ENCODE measurements at places on chromosomes 3 and 15.

DNA sequence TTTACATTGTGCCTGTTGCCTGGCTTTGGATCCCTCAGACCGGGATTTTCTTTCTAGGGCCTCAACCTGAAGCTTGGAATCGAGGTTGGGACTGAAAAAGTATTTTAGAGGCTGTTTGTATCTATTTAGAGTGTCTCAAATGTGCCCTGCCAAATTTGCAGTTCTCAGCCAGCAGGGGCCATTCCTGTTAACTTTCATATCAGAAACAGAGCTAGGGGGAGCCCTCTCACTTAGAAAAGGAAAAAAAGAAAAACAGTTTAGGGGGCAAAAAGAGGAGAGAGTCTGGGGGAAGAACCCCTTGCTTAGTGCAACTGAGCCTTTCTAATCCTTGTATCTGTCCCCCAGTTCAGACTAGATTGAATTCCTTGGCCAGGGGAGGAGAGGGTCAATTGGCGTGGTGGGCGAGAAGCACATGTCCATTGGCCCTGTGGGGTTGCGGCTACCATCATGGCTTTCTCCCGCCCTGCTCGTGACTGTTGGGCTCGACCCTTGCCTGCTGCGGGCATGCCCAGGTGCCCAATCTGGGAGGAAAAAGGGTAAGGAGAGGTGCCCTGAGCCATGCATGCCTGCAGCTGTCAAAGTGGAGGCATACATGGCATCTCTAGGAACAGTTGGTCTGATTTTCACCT, 101.6 kb downstream of the CFAP44 start:
- no peak for DNase-seq

GRCh38 chr15:68421115-68421551, 10.8 kb downstream of the ITGA11 start:
- no peak for DNase-seq

DNA sequence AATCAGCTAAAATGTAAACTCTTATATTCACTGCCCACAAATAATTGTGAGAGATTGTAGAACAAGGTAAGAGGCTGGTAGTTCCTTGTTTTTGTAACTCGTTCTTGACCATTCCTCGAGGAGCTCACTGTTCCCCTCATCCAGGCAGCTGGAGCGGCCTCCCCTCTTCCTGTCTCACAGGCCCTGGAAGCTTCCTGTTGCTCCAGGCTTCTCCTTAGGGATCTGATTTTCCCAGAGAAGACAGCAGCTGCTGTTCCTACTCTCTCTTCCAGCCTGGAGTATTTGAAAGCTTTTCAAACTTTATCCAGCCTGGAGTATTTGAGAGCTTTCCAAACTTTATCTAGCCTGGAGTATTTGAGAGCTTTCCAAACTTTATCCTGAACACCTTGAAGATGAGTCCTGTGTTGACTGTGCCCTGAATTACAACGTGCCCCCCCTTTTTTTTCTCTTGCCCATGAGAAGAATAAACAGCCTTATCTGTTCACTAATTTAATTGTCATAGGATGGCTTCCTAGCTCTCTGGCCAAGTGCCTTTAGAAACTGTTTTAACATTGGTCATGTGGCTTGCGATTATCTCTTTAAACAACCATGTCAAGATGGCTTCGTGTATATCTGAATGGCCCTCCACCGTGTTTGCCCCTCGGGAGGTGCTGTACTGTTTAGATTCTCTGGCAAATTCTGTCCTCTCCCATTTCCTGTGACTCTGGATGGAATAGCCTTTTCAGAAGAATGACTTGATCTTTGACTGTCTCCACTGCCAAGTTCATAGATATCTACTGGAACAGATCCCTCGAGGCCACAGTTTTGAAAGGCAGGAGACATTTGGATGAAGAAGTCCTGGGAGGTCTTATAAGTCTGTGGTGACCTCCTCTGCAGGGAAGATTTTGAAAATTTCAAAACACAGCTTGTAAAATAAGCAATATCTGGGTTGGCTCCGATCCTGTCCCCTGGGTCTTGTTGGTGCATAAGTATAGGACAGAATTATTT, 4.8 kb downstream of the ADAMTSL3 start:
- no peak for DNase-seq

DNA sequence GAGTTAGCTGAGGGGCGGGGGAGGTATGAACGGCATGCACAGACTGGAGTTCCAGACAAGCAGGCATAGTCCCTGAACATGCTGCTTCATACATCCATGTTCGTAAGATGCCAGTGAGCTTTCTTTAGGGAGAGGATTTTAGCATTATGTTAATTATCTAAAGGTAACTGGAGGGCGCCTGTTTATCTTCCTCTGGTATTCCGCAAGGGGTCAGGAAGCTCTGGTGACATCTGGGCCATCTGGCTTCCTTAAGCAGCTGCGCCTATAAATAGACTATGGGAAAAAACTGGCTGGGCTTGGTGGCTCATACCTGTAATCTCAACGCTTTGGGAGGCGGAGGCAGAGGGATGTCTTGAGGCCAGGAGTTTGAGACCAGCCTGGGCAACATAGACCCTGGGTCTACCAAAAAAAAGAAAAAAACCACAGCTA, 1.5 kb upstream of the FBXO22 start:
- no peak for DNase-seq

- no peak for DNase-seq
Observed at GRCh38 chr3:110738531-110738930, 333.1 kb upstream of the NECTIN3 start.

- DNase-seq: no peak
Observed at GRCh38 chr3:27971600-27971999, 249.5 kb upstream of the EOMES start.

GRCh38 chr15:29921130-29921601, 98.9 kb upstream of the TJP1 start:
- DNase-seq: no peak

DNA sequence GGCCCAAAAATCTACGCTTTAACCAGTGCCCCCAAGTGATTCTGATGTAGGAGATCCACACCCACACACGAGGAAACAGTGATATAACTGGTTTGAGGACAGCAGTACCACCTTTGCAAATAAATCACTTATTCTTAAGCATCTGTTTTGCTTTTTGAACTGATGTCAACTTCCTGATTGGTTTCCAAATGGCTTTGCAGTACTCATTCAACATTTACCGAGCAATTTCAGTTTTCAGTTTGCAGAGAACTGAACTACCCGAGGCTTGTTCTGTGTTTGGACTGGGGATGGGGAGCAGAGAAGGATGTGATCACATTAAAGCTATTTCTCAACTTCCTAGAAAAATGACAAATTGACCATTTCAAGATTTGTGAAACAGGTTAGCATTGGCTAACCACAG, 1.1 kb upstream of the GYG1 start:
- no peak for DNase-seq

DNA sequence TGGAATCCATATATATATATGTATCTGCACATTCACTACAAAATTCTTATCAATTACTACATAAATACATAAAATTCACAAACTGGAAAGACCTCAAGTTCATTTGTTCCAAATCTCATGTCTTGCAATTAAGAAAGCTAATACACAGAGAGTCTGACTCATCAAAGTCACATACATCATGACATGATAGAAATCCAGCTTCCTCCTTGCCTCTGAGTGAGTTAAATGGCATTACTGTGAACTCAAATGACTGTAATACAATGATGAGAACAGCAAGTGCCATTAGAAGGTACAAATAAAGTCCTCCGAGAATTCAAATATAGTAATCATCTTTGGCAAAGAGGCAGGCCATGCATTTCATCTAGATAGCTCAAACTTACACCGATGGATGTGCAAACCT, 55.1 kb upstream of the AGTR1 start:
- no peak for DNase-seq

GRCh38 chr3:100227511-100227921, 33.3 kb upstream of the TBC1D23 start:
- DNase-seq: no peak

DNA sequence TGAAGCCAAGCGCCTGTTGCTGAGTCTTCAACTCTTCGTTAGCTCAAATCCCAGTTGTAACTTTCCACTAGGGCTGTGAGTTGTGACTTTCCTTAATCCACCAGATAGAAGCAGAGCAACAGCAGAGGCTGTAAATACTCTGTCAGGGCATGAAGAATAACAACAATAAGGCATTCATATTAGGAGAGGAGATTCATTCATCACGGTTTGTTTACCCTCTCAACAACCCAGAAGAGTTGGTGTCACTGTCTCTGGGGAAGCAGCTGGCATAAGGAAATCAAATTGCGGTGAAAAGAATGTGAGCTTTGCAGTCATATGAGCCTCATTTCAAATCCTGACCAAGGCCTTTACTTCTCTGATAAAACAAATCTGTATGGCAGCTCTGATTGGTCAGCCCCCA, 184.8 kb downstream of the SHQ1 start:
- DNase-seq: no peak

GRCh38 chr3:185739264-185739701, 85.6 kb downstream of the IGF2BP2 start:
- DNase-seq: no peak

GRCh38 chr3:122985539-122985938, 42.0 kb downstream of the SEMA5B start:
- DNase-seq: no peak

- peak; percentile 40 for DNase-seq
Observed at GRCh38 chr3:130759692-130760338, 13.2 kb upstream of the PIK3R4 start.

DNA sequence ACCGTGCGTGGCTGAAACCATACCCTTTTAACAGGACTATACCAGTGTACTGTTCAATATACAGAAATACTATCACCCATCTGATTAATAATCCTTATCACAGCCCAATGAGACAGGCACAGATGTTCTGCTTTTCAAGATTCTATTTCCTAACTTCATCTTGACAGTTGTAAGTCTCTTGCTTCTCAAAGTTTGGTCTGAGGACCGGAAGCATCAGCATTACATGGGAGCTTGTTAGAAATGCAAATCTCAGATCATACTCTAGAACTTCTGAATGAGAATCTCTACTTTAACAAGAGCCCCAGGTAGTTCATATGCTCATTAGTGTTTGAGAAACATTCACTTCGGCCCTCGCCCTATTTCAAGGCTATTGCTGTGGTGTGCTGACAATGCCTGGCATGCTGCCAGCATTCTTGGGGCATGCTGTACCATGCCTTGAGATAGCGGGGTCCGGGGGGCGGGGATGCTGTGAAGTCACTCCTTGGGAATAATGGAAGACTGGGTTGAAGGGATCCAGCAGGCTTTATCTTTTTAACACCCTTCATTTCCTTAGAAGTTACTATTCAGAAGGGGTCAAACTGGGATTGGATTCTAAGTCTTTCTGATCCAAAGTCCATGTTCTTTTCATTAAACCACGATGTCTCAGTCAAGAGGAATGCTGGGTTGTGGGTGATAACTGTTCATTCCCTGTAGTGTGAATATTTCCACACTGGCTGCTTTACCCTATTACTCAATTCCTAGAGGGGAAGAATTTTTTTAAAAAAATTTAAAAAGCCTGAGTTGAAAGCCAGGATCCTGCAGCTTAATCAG, 194.7 kb downstream of the LPP start:
- no peak for DNase-seq

- DNase-seq: no peak
Observed at GRCh38 chr15:98155356-98155755, 194.9 kb downstream of the ARRDC4 start.

GRCh38 chr3:42081838-42082473, 9.2 kb upstream of the TRAK1 start:
- DNase-seq: no peak

DNA sequence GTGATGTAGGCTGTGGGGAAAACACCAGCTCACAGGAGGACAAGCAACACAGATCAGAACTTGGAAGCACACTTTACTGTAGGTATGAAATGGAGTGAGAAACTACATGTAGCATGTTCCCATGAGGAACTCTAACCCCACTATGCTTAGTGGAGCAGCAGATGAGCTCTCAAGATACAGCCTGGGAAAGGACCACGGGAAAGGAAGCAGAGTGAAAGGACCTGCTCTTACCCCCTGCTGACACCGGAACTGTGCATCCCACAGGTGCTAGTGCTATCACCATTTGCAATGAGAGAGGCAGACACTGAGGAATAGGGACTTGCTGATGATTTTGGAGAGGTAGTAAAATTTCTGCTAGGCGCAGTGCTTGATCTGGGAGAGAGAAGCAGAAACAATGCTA, 28.6 kb downstream of the USP4 start:
- no peak for DNase-seq

DNA sequence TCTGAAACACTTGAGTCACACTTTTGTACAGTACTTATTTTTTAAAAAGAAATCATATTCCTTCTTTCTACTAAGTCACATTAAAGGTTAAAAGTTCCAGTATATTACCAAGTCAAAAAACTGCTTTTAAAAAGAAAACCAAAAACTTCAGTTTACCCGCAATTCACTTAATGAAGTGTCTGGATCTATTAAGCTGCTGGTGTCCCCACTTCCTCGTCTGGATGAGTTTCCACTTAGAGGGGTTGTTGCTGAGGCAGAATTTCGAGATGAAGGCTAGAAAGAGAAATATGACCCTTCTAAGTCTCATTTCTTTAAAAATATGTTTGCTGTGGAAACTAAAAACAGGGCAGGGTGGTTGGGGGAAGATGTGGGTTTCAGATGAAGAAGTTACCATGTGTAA, 79.7 kb downstream of the LRRFIP2 start:
- no peak for DNase-seq

DNA sequence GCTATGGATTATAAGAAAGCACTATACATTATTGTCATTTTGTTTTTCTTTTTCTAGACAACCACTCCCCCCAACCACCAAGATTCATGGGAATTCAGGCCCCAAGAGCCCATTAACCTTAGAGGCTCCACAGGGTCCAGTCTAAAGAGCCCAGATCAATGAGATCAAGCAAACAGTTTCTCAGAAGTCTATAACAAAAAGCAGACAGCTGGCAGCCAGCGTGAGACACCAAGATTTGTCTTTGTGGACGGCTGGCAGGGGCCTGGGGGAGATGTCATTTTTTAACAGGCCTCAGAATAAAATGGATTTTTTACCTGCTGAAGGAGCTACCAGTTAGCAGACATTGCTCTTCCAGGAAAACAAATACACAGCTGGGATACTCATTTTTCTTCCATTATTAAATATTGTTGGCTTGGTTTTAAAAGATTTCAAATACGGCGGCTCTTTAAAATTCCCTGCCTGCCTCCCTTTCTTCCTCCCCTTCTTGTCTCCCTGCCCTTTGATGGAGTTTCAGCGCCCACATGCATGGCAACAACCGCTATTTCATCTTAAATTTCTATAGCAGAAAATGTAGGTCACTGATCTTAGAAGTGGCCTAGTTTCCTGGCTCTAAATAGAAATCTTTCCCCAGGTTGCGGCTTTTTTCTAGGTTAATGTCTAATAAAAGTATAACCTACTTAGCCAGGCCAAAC, 130.6 kb downstream of the FAM174B start:
- no peak for DNase-seq

DNA sequence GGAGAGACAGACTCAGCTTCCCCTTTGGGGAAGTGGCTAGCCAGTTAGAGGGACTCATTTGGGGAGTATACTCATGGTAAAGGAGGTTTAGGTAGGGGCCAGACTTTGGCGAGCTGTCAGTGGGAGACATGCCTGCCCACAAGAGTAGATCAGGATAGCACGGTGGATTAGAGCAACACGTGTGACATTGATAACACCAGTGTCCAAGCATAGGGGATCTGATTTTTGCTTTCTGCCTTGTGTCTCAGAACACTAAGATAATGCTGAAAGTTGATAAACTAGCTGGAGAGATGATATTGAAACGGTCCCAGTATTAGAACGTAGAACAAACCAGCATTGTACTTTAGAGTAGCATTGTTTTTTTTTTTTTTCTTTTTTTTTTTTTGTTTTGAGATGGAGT, 25.9 kb downstream of the MAP6D1 start:
- no peak for DNase-seq
